ENCODE measurements at places on chromosomes 12 and 14.

DNA sequence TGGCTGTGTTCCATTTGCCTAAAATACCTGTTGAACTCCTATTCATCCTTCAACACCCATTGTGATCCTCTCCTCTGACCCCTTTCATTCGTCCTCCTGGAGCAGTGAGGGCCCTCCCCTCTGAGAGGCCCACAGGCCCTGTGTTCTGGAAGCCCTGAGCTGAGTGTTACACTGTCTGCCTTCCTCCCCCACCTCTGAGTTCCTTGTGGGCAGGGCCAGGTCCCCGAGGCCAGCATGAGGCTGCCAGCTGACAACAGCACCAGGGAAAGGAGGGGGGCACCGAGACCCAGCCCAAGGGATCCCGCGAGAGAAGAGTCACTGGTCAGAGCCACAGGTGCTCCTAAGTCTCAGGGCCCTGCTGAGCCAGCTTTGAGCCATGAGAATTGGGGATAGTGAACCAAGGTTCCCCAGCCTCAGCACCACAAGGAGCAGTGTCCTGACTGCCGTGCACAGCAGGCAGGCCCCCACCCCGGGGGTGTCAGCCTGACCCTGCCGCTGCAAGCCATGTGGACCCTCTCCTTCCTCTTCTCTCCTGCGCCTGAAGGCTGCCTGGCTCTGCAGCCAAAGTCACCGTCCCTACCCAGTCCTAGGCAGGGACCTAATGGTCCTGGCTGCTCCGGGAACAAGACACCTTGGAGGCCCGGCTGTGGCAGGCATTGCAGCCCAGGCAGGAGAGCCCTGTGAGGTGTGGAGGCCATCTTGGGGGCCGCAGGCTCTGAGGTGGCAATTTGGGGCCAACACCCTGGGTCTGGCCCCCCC lies 52.5 kb downstream of the BEGAIN start:
- no peak for DNase-seq

DNA sequence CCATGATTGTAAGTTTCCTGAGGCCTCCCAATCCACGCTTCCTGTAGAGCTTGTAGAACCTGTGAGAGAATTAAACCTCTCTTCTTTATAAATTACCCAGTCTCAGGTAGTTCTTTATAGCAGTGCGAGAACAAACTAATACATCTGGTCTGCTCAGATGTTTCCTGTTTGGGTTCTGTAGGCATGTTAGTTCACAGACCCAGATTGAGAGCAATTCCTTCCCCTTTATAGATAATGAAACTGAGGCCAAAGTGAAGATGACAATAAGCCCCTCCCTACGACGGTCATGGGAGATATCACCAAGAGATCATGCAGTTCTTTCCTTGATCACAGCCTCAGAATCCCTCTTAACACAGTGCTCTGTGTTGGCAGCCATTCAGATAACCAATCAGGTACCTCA lies 76.5 kb upstream of the CLMN start:
- no peak for DNase-seq

- DNase-seq = peak; percentile 20
These were observed 138.0 kb downstream of the AACS start for GRCh38 chr12:125203145-125203765.

GRCh38 chr12:105225505-105226015 lies 10.4 kb downstream of the APPL2 start:
- no peak for DNase-seq

DNA sequence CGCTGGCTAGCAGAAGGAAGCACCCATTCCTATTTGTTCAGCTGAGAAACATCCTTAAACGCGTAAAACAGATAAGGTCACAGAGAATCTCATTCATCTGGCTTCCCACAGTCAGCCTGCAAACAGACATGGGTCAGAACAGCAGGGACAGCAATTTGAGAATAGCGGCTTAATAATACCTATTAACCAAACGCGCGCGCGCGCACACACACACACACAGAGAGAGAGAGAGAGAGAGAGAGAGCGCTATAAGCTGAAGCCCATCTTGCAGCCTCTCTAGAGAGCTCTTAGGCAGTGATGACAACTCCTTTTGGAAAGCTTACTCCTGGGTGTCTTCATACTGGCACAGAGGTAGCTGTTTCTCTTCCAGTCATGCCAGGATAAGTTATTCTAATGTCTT lies 26.4 kb downstream of the TMEM132D start:
- DNase-seq = no peak

GRCh38 chr12:118436002-118436730 lies 59.8 kb downstream of the SUDS3 start:
- DNase-seq = no peak

DNA sequence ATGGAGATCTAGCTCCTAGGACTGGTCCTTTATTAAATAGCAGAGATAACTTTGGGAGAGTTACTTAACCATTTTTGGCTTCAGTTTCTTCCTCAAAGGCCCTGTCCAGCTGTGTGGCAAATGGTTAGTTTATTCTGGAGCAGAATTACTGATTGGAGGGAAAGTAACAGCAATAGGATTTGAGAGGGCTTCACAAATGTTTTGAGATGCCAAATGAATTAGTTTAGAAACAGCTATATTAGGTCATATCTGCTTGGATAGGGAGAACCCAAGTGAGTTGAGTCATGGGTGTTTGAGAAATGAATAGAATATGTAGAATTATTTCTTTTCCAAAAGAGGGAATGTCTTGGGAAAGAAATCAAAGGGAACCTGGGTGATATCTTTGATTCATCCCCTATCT lies 17.5 kb downstream of the RASSF3 start:
- peak; percentile 95 for DNase-seq

GRCh38 chr14:94686511-94687160 lies 74.4 kb downstream of the SERPINA3 start:
- no peak for DNase-seq

DNA sequence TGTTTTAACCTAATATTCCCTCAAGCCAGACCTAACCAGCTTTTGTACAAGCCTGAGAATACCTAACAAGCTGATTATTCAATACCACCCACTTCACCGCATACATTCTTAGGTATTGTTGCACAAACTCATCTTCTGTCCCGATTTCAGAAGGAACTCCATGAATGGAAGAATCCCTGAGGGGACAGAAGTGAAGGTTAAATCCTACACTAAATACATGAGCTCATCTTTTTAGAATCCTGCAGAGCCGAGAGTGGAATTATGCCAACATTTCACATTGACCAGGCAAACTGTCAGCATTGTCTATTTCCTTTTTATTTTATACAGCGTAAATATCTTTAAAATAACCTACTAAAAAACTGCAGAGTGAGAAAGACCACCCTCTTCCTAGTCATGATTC lies 140.7 kb upstream of the PRICKLE1 start:
- DNase-seq = no peak

GRCh38 chr14:74569806-74570591 lies 42.0 kb downstream of the LTBP2 start:
- DNase-seq = peak; percentile 70

DNA sequence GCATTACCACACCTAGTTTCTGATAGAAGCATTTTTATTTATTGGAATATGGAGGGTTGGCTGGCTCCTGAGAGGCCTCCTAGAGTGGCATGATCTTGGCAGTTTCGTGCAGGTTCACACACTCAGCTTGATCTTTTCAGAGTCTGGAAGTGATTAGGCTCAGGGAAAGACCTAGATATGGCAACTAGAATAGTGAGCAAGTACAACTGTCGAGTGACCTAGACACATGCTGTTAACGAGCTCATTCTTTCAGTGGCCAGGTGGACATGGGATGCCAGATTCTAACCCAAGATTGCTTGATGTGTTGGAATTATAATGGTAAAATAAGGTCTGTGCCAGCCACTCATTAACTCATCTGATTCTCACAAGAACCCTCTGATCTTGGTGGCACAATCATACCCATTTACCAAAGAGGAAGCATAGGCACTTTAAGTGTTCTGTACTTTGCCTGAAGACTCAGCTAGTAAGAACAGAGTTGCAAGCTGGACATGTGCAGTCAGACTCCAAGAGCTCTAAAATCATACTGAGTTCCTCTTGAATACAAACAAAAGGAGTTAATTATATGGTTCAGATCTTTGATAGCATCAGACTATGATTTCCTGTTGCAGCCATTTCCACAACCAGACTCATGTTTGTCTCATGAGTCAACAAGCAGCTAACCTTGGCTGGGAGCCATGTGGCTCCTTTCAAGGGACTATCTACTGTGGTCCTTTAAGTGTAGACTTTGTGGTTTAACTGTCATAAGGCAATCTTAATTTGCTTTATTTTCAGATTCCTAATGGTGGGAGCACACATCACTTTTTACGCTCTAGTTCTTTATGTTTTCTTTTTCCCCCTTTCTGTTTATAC lies 144.2 kb downstream of the PLEKHA5 start:
- DNase-seq = peak; percentile 96

Measured in fibroblast of the aortic adventitia (primary cell).